ENCODE measurements at places on chromosomes 11 and 22.

DNA sequence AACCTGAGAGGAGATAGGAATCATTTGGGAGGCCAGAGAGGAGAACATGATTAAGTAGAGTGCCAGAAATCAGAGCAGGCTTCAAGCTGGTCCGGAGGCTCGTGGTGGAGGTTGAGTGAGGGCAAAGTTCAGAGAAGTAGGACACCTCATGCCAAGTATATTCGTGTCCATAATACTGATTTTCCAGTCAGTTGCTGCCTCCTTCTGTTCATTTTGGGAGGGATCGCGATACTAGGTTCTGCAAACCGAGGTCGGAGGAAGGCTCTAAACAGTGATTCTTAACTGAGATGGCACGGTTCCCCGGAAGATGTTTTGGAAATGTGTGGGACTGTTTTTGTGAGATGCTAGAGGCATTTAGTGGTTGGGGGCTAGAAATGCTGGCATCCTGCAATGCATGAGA is 13.6 kb upstream of the CD3E start:
- peak; percentile 63 for DNase-seq

- DNase-seq = no peak
These were observed 7.3 kb upstream of the CTSC start for GRCh38 chr11:88344869-88345268.

DNA sequence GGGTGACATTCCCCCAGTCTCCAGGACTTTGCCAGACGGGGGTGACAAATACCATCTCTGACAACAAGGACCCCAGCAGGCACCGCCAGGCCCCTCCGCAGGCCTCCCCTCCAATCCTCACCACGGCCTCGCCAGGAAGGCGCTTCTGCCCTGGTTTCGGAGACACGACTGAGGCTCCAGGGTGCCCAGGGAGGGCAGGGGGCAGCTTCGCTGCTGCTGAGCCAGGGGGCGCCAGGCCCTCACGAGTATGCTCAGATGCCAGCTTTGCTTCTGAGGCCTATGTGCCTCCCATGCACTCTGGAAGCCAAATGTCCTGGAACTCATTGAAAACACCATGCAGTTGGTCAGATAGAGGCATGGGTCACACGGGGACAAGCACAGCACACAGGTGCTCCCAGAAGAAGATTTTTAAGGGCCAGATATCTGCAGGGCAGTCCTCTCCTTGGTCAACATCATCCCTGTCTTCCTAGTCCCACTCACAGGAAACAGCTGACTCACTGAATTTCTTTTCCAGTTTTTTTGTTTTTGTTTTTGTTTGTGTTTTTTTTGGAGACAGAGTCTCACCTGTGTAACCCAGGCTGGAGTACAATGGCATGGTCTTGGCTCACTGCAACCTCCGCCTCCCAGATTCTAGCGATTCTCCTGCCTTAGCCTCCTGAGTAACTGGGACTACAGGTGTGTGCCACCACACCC is 19.9 kb downstream of the BID start:
- peak; percentile 32 for DNase-seq

- no peak for DNase-seq
These were observed 19.6 kb downstream of the POU2AF1 start for GRCh38 chr11:111359223-111360149.

DNA sequence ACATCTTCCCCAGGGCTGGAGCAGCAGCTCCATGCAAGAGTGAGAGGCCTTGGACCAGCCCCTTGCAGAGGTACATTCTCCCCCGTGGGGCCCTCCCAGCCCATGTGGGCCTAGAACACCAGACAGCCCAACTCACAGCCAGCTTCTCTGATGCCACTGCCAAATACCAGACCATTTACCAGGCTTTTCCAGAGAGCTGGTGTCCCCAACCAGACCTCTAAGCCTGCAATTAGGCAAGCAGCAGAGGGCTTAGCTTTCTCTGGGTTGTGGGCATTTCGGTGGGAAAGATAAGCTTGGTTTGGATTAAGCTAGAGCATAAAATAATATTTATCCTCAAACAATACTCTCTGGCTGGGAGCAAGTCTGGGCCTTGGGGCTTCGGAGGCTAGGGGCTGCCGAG is 75.6 kb downstream of the TP53I11 start:
- DNase-seq = no peak

DNA sequence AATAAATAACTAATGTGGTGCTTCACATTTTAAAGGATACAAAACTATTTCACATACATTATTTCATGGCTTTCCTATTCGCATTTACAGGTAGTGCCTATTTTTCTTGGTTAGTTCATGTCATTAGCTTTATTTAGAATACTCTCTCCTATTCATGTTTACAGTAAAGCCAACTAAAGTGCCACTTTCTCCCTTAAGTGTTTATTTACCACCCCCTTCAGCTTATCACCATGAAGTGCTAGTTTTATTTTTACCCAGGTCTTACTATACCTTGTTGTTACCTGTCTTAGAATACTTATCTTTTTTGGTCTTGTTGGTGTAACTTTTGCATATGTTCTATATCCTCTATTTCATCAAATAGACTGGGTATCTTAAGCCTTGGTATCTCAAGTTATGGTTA is 715.2 kb upstream of the TENM4 start:
- DNase-seq = no peak
